ENCODE measurements at places on chromosomes 12 and 14.

DNA sequence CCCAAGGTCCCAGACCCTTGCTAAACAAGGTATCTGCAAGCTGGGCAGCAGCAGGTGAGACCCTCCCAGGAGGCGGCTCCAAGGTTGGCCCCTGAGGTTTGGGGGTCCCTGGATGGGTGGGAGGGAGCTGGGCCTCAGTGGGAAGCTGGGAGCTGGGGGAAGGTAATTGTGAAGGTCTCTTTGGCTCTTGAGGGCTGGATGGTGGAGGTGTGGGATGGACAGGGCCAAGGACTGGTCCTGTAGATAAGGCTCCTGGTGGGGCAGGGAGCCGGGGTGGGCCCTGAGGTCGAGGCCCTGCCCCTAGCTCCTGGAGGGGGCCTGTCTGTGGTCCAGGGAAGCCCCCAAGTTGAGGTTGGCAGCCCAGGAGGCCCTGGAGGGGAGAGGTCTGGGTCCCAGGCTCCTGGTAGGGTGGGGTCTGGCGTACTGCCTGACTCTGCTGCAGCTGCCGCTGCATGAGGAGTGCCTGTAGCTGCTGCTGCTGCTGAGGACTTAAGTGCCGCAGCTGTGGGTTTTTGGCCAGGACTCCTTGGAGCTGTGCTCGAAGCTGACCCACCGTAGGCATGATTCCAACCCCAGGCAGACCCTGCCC, 13.1 kb upstream of the PRKAG1 start:
- DNase-seq = no peak

DNA sequence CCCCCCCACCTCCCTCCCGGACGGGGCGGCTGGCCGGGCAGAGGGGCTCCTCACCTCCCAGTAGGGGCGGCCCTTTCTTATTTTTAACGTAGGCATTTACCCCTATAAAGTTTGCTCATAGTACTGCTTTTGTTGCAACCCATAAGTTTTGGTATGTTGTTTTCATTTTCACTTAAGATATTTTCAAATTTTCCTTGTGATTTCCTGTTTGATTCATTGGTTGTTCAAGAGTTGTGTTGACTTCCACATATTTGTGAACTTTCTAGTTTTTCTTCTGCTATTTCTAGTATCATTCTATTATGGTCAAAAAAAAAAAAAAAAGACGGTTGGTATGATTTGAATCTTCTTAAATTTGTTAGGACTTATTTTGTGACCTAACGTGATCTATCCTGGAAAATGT, 6.5 kb downstream of the NOXRED1 start:
- no peak for DNase-seq

DNA sequence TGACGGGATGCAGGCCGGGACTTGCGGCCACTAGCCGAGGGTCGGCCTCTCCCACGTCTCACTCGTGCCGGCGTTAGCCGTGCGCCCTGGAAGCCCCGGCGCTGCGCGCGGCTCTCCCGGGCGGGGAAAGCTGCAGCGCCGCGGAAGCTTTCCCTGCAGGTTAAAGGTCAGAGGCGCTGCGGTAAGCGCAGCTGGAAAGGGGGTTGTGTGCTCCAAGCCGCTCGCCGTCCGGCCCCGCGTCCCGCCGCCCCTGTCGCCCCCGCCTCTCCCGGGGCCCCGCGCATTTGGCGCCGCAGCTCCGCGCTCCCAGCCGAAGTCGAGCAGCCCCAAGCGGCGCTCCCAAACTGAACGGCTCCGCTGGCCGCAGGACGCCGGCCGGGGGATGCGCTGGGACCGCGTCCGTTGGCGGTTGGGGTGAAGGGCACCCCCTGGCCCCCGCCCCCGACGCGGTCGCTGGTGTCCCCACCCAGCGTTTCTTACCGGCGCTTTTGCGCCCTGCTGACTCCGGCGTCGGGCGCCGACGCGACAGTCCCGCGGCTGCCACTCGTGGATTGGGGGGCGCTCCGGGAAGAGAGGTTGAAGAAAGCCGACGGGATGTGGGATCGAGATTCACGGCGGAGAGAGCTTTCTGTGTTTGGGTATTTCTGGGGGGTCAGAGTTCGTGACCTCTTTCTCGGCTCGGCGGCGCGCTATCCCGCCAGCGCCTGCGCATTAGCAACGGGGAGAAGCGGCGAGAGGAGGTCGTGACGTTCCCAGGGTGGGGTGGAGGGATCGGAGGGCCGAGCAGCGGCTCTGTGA, at the start of gene NR2C1:
TSS of gene NR2C1 (minus strand) at position 719 of the 798 bp plus-strand sequence. CDS start 6,234 bp downstream, outside the sequence.
- peak; percentile 94 for DNase-seq

DNA sequence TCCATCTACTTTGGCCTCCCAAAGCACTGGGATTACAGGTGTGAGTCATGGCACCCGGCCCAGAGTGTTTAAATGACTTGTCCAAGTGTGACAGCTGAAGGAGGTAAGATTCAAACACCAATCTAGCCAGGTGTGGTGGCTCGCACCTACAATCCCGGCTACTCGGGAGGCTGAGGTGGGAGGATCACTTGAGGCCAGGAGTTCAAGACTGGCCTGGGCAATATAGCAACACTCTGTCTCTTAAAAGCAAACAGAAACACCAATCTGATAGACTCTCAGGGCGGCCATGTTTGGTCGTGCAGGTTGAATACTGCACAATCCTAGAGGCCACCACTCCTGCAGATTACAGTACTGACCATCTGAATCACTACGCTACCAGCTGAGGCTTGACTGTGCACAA, 68.7 kb downstream of the RBM19 start:
- DNase-seq = no peak

DNA sequence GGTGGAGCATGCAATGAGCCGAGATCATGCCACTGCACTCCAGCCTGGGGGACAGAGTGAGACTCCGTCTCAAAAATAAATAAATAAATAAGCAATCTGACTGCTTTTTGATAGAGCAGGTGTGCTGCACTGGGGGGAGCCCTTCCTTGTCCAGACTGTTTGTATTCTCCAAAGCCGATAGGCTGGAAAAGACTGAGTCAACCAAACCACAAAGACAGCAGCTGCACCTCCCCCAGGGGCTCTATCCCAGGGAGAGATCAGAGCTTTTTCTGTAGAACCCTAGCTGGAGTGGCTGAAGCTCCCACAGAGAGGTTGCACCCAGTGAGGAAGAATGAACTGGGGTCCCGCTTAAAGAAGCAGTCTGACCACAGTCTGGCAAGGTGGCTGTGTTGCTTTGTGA, 45.8 kb upstream of the LALBA start:
- DNase-seq = no peak

DNA sequence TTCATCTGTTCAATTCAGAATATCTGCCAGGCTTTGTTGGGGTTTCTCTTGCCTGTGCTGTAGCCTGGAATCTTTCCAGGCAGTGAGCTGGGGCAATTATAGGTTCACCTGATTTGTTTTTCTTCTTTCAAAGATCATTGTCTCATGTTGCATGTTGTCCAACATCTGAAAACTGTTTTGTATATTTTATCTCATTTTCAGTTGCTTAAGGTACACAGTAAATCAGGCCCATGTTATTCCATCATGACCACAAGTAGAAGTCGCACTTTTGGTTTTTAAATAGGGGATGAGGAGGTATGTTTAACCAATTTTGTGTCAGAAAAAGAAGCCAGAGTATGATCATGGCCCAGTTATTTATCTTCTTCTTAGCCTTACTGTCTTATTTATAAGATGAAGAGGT, 24.9 kb upstream of the FUT8 start:
- no peak for DNase-seq

- DNase-seq = no peak
Observed at GRCh38 chr12:79444089-79444488, 246.7 kb downstream of the PAWR start.

- no peak for DNase-seq
Observed at GRCh38 chr14:39426605-39427004, 5.6 kb downstream of the FBXO33 start.

DNA sequence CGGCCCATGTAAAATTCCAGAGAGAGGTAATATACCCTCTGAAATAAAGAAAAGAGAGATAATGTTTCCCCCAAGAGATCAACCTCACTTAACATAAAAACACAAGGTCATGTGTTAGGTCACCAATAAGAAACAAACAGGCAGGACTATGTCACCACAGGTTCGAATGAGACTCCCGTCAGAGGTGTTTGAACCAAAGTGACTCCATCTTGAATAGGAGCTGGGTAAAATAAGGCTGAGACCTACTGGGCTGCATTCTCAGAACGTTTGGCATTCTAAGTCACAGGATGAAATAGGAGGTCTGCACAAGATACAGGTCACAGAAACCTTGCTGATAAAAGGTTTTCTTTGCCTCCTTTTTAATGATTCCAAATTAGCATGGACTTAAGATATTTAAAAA, 6.5 kb downstream of the PYGL start:
- no peak for DNase-seq

DNA sequence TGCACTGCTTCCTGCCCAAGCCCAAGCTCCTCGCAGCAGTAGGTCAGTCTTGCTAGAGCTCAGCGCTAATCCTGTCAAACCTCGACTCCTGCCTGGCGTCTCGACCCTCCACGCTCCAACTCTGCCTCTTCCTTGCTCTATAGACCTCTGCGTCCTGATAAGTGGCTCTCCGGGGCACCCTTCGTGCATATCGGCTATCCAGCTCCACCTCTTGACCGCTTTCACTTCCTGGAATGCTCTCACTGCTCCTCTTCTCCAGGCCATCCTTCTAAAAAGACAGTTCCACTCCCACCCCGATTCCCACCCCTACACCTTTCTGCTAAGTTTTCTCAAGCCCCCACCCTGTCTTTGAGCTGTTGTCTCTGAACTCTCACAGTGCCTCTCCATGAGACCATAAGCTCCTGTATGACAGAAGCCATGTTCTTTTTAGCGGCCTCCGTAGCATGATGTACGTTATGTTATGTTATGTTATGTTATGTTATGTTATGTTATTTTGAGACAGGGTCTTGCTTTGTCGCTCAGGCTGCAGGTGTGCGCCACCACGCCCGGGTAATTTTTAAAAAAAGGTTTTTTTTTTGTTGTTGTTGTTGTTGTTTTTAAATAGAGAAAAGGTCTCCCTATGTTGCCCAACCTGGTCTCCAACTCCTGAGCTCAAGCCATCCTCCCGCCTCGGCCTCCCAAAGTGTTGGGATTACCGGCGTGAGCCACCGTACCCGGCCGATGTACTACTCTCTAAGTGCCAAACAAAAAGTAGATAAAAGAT, 601 bp downstream of the COX14 start:
- no peak for DNase-seq
